GM12865 (cell line): ENCODE measurements at places on chromosomes 2 and 18.

- DNase-seq = no peak
These were observed 9.5 kb upstream of the SMAD7 start for GRCh38 chr18:48959921-48960920.

DNA sequence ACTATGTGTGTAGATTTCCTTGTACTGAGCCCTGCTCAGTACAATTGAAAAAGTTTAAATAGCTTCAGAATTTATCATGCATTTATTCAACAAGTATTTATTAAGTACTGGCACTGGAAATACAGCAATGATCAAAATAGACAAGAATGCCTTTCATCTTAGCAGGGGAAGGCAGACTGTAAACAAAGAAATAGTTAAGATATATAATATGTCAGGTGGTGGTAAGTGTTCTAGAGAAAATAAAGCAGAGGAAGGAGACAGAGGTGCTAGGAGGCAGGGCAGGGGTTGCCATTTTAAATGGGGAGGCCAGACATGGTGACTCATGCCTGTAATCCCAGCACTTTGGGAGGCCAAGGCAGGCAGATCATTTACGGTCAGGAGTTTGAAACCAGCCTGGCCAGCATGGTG is 13.6 kb upstream of the LIPG start:
- DNase-seq = no peak

DNA sequence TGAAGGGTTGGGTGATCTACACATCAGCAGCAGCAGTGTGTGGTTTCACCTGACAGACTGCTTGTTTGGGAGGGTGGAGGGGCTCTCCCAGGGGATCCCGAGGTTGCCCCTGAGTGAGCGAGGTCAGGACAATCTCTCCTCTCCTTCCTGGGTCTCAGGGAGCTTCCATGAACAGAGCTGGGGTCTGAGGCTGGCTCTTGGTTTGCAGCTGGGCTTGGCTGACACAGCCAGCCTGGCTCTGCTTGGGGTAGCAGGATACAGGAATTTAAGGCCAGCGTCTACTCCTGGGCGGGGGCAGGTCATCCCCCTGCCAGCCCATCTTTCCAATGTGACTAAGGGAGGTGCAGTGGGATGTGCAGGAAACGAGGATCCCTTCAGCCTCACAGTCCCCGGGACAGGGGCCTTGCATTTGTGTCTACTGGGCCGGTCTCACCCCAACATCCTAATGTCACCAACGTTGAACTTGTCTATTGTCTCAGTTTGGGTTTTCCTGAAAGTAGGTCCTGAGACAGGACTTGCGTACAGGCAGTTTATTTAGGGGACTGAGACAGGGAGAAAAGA is 262.6 kb upstream of the HDAC4 start:
- DNase-seq = no peak

DNA sequence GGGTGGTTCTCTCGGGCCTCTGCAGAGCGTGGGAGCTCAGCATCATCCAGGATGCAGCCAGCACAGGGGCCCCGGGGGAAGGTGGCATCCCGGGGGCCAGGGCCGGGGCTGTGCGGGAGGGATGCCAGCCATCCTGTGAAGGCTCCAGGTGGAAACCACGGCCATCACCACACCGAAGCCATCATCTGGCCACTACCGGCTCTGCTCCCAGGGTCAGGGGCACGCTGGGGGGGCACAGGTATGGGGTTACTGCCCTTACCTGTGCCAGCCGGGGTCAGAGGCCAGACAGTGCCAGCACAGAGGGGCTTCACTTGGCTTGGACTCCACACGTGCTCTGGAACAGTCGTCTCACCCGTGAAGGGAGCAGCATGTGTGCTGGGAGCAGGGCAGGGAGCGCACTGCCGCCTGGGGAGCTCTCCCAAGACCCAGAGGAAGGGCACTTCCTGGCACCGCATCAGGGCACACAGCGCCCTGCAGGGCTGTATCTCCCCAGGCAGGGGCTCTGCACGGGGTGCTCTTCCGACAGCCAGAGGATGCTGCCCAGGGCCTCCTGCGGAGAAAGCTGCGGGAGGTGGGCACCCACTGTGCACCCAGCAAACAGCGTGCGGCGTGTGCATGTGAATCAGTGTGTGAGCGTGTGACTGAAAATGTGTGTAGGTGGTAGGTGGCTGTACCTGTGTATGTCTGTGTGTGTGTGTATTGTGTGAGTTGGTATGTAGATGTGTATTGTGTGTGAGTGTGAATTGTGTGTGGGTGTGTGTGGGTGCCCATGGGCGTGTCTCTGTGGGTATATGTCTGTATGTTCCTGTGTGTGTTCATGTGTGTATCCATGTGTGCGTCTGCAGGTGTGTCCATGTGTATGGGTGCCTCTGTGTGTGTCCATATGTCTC is 75.0 kb downstream of the PTGR3 start:
- DNase-seq = no peak

DNA sequence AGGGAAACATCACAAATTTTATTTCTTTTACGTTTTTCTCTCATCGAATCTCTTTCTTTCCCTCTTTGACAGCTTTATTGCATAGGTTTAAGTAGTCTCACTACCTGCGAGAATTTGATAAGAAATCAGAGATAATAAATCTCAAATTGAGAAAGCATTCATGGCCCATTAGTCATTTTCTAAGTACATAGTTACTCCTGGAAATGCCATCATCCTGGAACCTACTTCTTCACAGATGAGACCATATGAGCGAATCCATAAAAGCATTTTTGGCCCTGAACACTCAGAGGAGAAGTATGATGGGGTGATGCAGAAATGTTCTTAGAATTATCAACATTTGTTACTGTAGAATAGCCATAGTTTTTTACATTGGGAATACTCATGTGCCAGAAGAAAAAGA is 138.0 kb upstream of the ARHGAP28 start:
- DNase-seq = no peak

- peak; percentile 87 for DNase-seq
These were observed 10.2 kb upstream of the MMADHC start for GRCh38 chr2:149597668-149598326.

DNA sequence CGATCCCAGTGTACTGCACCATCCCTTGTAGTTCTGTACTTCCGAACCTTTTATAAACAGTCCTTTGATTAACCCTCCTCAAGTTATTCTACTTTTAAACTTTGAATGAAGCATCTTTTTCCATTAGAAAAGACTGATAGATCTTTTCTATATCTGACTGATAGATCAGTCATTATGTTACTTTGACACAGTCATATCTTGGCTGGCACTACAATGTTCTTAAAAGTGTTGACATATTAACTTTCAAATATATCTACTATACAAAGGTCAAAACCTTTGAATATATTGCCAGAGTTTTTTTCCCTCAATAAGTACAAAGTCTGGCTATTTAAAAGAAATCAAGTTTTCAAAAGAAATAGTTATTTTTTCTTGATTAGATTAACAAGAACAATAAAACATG is 35.4 kb upstream of the NABP1 start:
- no peak for DNase-seq

DNA sequence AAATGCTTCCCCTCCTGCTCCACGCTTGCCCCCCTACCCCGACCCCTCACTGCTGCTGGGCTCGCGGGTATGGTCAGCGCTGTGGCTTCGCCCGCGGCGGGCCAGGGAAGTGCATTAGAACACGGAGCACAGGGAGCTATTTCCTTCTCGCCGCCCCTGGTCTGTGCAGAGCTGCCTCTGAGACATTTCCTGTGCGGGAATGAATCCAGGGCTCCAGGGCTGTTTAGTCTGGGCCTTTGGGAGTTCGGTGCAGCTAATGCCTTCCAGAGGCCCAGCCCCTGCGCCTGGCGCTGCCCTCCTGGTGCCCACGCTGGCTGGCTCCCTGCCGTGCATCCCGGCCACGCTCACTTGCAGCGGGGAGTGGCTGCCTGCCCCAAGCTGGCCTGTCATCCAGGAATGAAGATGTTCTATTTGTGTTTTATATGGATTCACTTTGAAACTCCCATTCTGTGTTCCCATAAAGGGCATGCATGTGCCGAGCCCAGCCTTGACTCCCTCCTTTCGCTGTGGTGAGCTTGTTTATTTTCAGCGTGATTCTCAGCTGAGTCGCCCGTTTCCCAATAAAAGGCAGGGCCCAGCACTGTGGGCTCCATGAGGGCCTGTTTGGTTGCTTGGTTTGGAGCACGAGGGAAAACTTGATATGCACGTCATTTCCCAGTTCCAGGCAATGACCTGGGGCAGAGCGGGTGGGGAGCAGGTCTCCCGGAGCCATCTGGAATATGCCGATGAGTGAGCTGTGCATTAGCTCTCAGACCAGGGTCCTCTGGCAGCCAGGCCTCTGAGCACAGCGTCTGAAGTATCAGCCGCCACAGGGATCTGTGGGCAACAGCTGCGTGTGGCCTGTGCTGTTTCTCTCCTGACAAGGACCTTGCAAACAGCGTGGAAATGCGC is 42.7 kb downstream of the SH3RF3 start:
- no peak for DNase-seq

GRCh38 chr2:151767536-151767935 is 33.3 kb upstream of the NEB start:
- no peak for DNase-seq

DNA sequence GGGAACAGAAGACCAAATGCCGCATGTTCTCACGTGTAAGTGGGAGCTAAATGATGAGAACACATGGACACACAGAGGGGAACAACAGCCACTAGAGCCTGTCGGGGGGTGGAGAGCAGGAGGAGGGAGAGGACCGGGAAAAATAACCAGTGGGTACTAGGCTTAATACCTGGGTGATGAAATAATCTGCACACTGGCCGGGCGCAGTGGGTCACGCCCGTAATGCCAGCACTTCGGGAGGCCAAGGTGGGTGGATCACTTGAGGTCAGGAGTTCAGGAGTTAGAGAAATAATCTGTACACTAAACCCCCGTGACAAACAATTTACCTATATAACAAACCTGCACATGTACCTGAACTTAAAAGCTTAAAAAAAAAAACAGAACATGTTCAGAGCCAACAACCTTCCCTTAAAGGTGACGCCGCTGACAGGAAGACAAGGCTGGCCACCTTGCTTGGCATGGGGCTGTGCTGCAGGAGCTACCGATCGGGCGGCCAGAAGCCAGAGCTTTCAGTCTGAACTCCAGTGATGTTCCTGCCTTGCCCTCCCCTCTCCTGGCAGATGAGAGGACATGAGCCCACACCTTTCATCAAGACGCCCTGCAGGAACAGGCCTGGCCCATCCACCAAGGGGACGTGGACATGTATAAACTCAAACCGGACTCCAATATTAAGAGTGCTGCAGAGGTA is 11.2 kb downstream of the SLC66A2 start:
- DNase-seq = no peak

DNA sequence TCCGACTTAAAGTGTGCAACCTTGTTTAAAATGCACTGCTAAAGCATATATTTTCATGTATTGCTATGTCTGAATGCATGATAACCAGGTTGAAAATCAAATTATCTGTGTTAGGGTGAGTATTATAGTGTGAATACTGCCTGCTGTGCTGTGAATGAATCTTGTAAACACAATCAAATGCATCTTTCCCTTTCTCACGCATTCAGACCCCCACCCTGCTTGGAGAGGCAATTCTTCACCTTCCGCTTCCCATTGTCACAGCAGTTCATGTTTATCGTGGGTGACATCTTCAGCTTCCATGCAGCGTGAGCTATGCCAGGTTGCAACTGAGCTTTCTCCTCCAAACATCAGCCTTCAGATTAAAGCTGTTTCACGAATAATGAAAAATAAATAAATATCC is 418.0 kb downstream of the MEIS1 start:
- DNase-seq = no peak

- DNase-seq = peak; percentile 21
These were observed 102.8 kb downstream of the HIBCH start for GRCh38 chr2:190216829-190217228.

DNA sequence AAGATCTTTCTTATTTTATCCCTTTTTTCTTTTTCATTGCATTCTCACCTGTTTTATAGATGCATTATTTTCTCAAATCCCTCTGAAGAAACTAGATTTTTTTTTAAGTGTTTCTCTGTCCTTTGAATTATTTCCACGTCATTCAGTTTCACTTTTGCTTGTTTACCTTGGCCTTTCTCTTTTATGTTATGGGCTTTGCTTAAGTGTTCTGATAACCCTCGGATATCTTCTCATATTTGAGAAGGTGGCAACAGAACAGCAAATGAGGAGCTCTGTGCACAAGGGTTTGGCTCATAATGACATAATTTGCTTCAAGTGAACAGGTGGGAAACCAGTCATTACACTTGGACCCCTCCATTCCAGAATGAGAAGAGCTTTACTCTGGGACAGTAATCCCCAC is 111.9 kb downstream of the C1D start:
- no peak for DNase-seq

DNA sequence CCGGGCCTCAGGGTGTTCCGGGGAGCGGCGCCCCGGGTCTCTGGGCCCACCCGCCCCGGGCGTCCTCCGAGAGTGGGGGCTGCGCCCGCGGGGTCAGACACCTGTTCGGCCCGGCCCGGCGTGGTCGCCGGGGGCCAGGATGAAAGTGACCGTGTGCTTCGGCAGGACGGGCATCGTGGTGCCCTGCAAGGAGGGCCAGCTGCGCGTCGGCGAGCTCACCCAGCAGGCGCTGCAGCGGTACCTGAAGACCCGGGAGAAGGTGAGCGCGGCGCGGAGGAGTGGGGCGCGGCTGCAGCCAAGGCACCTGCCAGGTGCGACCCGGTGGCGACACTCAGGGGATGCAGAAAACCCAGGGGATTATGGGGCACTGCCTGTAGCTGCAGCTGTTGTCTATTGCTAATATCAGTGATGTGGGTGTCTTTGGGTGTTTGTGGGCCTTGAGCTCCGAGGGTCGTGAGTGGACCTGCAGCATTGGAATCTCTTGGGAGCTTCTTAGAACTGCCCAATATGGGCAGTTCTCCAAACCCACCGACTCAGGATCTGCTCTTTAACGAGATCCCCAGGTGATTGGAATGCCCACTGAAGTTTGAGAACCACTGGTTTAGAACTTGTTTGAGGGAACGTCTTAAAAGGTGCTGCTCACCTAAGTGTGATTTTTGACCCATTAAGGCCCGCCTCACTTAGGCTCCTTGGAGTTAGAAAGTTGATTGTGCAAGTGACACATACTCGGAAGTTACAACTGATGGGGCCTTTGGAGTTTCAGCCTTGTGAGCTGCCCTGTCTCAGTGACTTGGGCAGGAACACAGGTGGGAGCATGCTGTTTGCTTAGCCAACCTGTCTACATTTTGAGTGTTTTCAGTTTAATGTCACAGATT is 823 bp downstream of the PARD3B start:
- DNase-seq = no peak

GRCh38 chr2:144183727-144184126 is 336.2 kb downstream of the ZEB2 start:
- peak; percentile 76 for DNase-seq

GRCh38 chr18:70416496-70416895 is 127.7 kb downstream of the SOCS6 start:
- DNase-seq = no peak

DNA sequence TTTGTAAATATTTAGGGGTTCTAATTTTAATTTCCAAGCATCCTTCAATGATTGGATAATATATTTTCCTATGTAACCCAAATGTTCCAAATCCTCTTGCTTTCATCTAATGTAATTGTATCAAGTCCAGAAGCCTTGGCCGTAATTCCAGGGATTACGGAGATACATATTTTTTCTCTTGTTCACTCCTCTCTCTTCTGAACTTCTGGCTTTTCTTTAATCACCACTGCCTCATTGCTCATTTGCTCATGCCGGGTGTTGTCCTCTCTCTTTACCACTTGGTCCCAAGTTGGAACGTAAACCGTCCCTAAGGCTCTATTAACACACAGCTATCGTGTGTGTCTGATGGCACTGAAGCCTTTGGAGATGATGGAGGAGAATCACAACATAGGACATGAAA is 188.7 kb upstream of the COL3A1 start:
- DNase-seq = no peak
